ENCODE measurements at places on chromosomes 13 and 19.

- DNase-seq, result peak; percentile 83
Observed at GRCh38 chr19:34366738-34367623, 2.0 kb downstream of the GPI start.

DNA sequence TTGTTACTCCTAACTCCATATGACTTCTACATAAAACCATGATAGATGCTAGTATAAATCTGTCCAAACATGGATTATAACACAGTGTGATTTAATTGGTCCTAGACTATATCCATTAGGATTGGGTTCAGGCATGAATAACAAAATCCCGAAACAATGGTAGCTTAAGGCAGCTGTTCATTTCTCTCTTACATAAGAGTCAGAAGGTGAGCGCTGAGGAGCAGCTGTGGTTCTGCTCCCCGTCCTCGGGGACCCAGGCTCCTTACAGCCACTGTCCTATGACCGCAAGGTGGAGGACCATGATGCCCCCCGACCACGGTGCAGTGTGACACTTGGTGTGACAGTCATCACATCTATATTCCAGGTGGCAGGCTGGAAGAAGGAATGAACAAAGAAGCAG, 145.8 kb downstream of the SLC7A1 start:
- no peak for DNase-seq

- DNase-seq, result peak; percentile 80
Observed at GRCh38 chr19:49664171-49665035, 1.3 kb downstream of the IRF3 start.

- DNase-seq, result no peak
Observed at GRCh38 chr13:61362522-61362921, 53.1 kb downstream of the PCDH20 start.

DNA sequence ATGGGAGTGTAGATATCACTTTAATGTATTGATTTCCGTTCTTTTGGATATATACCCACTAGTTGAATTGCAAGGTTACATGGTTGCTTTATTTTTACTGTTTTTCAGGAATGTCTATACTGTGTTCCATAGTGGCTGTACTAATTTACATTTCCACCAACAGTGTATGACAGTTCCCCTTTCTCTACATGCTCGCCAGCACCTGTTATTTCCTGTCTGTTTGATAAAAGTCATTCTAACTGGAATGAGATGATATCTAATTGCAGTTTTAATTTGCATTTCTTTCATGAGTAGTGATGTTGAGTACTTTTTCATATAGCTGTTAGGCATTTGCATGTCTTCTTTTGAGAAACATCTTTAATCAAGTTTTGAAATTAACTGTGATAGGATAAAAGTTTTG, 818.6 kb downstream of the SLITRK6 start:
- DNase-seq, result no peak

- DNase-seq, result no peak
Observed at GRCh38 chr13:33076001-33076992, 60.1 kb downstream of the KL start.

- peak; percentile 100 for DNase-seq
Observed at GRCh38 chr13:79749984-79750551, 269.1 kb downstream of the NDFIP2 start.

DNA sequence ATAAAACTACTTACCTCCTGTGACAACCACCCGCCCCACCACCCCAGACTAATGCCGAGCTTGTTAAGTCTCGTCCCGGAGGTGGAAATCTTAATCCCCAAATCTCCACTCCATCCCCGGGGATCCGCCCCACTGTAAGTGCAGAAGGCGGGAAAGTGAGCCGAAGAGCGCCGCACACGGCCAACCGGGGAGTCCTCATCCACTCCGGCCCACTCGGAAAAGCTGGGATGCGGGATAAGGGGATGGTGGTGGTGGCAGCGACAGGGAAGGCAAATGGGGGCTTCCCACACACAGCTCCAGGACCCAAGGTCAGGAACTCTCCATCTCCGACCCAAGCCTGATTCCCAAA, 621 bp downstream of the FBL start:
- peak; percentile 23 for DNase-seq

DNA sequence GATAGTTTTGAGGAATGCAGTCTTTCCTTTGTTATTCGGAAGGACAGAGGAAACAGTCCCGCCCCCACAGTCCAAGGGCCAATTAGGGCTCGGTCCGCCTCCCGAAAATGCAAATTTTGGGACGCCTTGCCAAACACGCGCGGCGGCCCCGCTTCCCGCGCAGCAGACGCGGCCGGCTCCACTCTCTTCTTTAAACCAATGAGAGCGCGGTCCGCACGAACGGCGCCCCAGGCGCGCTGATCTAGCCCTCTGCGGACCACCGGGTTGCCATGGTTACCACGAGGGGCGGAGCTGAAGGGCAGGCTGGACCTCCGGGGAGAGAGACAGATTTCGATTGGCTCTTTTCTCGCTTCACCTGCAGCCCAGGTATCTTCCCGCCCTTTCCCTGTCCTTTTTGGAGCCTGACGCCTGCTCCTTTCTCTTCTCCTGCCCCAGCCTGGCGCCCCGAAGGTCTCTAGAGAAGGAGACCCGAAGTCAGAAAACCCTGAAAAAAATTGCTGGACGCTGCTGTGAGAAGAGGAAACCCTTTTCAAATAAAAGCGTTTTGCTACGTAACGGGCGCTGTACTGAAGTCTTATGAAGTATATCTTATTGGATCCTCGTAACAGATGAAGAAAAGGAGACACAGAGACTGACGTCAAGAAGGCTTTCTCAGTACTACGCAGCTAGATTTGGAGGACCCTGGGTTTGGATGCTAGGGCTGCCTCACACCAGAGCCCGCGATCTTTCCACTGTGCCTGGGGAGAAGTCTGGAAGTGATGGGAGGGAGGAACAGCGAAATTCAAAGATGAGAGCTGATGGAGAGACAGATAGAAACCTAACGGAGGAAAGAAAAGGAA, 2.0 kb downstream of the PTH2 start:
- DNase-seq, result peak; percentile 55

DNA sequence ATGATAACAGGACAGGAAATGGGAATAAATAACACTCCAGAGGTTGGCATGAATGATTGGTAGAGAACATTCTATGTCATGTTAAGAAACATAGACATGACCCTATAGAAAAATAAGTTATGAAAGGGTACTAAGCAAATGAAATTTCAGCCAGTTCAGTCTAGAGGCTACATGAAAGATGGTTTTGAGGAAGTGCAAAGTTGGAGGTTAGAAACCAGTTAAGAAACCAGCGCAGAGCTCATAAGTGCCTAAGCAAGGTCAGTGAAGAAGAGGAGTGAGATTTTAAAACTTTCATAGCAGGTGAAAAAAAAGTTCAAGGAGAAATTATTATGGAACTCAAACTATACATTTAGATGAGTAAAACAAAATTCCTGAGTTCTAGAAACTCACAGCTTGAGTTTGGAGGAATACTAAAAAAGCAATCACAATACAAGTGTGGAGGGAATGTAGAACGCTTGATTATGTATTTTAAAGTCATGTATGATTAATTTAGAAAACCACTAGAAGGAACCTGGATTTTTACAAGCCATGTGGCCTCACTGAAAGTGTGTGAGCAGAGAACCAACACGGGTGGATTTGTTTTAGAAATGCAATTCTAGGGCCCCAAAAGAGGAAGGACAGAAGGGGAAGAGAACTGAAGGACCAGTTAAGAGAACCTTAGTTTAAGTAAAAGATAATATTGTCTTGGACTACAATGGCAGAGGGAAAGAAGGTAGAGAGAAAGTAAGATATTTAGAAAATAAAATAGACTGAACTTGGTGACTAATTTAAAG, 162.4 kb downstream of the PCDH20 start:
- no peak for DNase-seq

- no peak for DNase-seq
Observed at GRCh38 chr13:109697936-109698335, 88.4 kb downstream of the IRS2 start.

- DNase-seq, result no peak
Observed at GRCh38 chr19:3942790-3943409, 10.0 kb downstream of the NMRK2 start.

DNA sequence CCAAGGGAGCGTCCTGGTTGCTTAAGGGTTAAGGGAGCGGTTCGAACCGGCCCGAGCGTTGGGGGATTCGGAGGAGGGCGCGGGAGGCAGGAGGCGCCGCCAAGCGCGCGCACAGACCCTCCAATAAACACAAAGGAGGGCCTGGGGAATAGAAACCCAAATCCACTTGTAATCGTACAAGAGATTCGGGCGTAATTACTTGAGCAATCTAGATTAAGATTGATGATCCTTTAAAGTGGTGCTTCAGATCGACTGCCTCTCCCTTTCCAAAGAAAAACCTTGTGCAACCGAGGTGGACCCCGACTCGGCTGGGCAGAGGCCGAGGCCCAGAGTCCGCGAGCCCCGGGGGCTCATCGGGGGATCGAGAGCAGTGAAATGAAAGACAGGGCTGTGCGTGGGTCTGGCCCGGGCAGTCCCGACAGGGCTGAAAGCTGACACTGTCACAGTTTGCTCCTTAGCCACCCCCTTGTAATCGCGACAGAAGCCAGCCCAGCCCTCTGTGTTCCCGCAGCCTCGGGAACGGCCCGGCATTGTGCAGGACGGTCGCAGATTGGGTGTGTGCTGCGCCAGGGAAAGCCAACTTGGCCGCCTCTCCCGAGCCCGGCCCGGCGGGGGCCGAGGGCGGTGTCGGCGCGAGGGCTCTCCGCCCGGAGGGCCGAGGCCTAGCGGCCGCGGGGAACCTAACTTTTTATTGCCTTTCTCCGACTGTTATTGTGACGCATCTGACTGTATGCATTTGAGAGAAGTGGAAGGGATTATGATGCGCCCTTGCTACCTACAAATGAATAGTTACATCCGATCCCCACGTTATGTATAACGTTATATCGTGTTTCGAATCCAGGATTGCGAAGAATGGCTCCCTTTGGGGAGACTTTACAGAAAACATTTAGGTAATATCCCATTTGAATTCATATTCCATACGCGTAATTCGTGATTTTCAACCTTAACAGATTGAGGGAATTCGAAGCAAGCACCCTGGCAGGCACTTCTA, 5.5 kb downstream of the MAB21L1 start:
- peak; percentile 41 for DNase-seq

DNA sequence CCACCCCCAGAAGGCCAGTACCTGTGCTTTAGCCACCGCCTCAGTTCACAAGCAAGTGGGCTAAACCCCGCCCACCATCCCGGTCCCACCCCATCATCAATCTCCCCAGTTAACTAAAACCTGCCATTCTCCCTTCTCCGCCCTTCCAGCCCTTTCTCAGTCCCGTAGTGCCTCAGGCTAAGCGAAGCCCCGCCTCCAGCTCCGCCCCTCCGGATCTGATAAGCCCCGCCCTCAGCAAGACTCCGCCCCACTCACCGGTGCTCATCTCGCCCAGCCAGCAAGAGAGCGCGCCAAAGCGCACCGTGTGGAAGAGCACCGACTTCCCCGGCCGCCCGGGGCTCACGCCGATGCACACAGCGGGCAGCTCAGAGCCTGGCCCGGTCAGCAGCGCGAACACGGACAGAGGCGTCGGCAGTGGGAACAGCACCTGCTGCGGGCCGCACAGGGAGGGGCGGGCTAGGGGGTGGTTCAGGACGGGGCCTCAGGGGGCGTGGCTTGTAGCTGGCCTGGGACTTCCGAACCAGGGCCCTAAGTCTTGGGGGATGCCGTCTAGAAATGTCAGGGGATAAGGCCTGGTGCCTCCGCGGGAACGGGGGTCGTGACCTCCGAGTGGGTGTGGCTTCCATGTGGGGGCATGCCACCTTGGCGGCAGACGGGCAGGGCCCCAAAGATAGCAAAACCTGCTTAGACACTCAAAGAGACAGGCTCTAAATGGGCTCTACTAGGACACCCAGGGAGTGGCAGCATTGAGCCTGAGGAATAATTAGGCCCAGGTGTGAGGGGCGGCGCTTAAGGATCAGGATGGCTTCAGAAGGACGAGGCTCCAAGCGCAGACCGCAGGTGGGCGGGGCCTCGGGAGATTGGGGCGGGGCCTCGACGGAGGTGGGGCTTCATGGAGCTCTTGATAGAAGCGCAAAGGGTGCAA, 21.4 kb downstream of the MAP4K1 start:
- peak; percentile 14 for DNase-seq

GRCh38 chr13:99226513-99226912, 25.9 kb downstream of the UBAC2 start:
- peak; percentile 5 for DNase-seq

DNA sequence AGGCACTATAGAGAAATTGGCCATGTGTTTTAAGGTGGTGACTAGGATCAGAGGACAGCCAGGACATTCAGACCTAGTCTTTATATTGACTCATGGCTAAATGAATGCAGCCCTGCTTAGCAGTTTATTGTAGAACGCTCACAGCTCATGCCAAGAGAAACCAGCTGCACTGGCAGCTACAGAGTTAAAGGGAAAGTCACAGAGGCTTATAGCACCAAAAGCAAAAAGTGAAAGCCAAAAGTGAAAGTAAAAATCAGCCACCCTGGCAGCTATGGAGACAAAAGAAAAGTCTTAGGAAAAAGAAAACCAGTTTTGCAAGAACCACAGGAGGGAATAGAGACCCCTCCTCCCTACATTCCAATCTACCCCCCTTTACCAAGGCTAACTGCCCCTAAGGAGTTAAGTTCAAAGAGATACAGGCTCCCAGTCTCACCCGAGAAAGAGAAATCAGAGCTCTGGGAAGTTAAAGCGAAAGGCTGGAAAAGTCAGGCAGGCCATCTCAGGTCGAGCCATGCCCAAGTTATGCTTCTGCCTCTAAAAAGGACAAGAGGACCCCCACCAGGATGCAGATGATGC, 99.0 kb downstream of the ZNF429 start:
- peak; percentile 12 for DNase-seq

GRCh38 chr19:13428352-13428751, 77.9 kb downstream of the CACNA1A start:
- peak; percentile 23 for DNase-seq

- no peak for DNase-seq
Observed at GRCh38 chr13:97904059-97904458, 49.4 kb upstream of the IPO5 start.

- DNase-seq, result no peak
Observed at GRCh38 chr13:21443171-21443570, 15.9 kb downstream of the ZDHHC20 start.

- DNase-seq, result no peak
Observed at GRCh38 chr19:54586397-54586796, 7.0 kb upstream of the LILRA1 start.

All from choroid plexus epithelial cell (primary cell).